ENCODE measurements at places on chromosomes 4 and X.

DNA sequence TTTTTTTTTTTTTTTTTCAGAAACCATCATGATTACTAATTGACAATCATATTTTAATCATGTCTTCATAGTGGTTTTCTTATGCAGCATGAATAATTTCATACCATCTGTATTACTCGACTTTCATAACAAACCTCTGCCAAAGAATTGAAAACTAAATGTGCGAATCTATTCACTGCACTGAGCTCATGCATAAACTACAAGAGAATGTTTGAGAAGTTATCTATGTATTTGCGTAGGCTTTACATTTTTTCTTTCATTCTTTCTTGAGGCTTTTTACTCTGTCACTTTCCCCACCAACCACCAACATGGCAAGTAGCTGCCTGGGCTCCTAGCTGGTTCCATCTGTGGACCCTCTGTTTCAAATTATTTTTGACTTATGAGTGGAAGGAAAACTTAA lies 1761.0 kb downstream of the STIM2 start:
- DNase-seq, result no peak

- DNase-seq, result no peak
These were observed 1191.3 kb upstream of the TENM3 start for GRCh38 chr4:181051931-181052330.

- DNase-seq, result no peak
These were observed 7.2 kb upstream of the MAGIX start for GRCh38 chrX:49155243-49155899.

DNA sequence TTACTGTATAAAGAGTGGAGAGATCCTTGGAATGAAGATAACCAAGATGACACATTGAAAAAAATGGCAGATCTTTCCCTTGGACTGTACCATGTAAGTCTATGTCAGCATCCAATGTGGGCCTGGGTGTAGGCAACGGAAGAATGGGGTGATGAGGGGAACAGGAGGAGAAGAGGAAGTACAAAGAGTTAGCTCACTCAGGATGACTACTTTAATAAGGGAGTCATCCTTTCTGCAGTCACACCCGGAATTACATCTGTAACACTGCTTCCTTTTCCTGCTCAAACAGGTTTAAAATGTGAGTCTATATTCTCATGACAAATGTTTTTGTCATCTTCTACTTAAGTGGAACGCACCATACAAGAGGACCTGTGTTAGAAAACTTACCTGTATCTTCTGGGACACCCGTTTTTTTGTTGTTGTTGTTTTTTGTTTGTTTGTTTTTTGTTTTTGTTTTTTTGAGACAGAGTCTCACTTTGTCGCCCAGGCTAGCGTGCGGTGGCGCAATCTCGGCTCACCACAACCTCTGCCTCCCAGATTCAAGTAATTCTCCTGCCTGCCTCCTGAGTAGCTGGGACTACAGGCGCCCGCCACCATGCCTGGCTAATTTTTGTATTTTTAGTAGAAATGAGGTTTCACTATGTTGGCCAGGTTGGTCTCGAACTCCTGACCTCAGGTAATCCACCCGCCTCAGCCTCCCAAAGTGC lies 18.0 kb downstream of the HPSE start:
- DNase-seq, result no peak

GRCh38 chr4:119738901-119739300 lies 110.3 kb upstream of the PDE5A start:
- no peak for DNase-seq

DNA sequence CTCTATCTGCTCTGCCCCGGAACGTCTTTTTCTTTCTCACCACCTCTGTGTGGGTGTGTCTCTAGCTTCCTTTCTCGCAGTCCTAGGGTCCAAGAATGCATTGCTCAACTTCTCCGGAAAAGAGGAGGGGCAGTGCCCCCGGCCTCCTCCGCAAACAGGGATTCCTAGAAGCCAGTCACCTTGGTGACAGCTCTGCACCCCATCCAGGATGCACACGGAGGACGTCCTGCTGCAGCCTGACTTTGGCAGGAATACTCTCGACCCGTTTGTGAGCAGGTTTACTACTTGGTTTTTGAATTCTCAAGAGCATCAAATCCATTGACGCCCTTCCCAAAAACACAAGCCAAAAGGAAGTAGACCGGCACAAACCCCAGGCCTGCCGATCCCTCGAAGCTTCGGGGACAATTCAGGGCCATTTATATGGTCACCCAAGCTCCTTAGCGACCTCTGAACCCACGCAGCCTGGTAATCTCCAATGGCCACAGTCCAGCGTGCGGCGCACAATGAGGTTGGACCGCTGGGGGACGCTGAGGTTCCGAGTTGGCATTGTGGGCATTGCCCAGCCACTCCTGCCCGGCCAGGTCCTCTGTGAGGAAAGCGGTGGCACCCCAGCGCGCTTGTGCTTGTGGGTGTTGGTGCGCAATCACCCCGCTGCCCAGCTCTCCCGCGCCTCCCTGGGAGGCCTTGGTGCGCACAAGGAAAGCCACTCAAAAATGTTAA lies 9.8 kb downstream of the NKX3-2 start:
- DNase-seq, result no peak

- no peak for DNase-seq
These were observed 165.4 kb upstream of the NDST4 start for GRCh38 chr4:115278830-115279229.

DNA sequence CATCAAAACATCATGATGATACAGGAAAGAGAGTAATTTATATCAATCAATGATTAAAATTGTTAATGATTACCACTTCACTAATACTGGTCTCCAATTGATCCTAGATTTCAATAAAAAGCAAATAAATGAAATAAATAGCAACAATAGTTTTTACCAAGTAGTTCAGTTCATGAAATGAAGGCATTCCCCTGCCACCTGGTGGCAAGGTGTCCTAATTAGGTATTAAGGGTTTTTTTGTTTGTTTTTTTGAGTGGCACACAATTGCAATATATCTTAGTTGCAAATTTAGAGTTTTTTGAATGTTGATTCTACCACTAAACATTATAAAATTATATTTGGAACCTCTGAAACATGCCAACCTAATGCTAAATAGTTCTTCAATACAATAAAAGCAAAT lies 157.4 kb upstream of the PDE5A start:
- DNase-seq, result no peak

DNA sequence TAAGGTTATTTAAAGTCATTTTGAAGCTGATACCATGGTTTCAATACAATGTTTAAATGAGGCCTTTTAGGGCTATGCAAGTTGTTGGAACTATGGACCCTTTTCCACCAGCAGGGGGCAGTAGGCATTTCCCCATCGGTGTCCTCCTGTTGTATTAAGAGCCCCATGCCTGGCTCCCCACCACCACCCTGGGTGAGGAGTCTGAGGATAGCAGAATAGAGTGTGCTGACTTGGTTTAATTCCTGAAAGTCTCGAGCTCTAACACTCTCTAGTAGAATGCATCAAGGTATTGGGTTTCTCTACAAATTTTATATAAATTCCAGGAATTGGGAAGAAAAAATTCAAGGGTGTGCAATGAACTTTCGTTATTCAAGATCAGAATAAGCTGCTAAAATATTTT lies 234.8 kb upstream of the JADE1 start:
- DNase-seq, result peak; percentile 65

DNA sequence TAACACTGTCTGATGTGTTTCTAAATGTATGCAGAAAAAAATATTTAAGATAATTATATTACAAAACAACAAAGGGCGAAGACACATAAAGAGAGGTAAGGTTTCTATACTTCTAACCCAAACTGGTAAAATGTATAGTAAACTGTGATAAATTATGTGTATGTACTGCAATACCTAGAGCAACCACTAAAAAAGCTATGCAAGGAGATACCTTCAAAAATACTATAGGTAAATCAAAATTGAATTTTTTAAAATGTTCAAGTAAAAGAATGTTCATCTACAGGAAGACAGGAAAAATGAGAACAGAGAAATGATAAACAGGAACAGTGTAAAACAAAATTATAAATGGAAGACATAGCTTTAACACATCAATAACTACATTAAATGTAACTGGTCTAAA lies 27.3 kb upstream of the RAI2 start:
- DNase-seq, result no peak

- DNase-seq, result no peak
These were observed 365.1 kb downstream of the MAGEB5 start for GRCh38 chrX:26581091-26581490.

DNA sequence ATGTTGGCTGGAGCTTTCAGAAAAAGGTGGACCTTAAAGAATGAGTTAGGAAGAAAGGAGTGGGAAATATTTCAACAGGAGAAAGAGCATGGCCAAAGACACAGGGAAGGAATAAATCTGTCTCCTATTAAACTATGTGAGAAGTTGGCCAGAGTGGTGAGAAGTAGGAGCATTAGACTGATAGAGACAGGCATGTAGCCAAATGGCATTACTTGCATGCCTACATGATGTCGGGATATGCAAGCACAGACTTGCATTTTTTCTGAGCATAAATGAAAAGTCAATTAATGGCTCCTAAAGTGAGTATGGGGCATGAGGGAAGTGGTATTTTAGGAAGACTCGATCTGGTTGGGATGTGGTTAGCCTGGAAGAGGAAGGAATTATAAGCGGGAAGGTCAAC lies 279.6 kb upstream of the PITX2 start:
- DNase-seq, result no peak

- DNase-seq, result no peak
These were observed 920.9 kb upstream of the PABPC4L start for GRCh38 chr4:135122457-135122856.

- no peak for DNase-seq
These were observed 153.5 kb downstream of the MGST2 start for GRCh38 chr4:139819082-139819481.

DNA sequence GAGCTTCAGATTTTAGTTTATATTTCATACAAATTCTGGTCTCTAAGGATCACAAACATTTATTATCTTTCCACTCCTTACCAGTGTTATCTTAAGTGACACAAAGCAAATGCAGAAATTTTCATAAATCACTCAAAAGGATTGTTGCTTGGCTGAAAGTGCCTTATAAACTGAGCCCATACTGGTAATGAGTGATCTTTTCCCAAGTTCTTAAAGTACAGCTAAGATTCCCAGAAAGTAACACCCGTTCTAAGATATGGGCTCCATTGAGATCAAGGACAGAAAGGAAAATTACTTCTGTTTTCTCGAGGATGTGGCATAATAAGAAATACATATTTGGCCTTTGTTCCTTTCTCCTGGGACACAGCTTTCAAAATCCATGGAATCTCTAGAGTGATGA lies 313.7 kb downstream of the ARHGAP24 start:
- no peak for DNase-seq

DNA sequence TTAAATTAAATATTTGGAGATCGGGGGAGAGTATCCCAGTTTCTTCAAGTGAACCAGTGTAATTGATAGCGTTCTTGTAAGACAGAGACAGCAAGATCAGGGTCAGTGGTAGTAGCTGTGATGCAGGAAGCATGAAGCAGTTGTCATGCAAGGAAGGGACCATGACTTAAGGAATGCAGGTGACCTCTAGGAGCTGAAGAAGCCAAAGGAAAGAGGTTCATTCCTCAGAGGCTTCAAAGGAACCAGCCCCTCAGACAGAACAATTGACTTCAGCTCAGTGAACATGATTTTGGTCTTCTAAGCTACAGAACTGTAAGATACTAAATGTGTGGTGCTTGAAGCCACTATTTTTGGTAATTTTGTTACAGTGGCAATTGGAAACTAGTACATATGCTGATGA lies 51.6 kb downstream of the GLRB start:
- no peak for DNase-seq

DNA sequence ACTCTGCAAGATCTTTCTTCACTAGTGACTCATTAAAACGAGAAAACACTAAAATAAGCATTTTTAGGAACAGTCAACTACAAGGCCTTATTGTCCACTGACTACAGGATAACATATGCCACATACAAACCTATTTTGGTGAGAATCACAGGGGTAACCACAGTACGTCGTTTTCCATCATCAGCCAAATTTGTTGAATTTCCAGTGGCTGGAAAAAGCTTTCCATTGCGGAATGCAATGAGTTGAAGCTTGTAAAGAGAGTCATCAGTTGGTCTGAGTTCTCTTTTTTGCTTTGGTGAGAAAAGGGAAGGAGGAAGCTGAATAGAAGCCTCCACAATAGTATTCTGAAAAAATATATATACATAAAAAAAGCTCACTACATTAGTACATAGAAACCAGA lies 102.4 kb downstream of the ADGRA3 start:
- no peak for DNase-seq

GRCh38 chrX:101442085-101442484 lies 34.1 kb downstream of the HNRNPH2 start:
- DNase-seq, result no peak

DNA sequence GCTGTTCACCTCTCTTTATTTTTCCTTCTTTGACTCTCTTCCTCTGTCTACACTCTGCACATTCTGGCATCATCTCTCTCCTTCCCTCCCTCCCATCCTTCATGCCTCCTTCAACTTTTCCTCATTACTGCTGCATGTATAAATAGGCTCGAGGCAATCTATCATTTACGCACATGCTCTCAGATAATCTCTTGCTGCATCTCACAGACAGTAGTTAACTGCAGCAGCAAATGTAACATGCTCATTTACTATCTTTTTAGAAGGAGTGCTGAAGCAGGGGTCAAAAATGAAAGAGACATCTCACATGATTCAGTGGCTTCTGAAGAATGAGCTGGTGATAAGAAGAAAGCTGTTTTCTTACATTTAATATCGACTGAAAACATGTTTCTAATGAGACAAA lies 127.7 kb downstream of the RASL11B start:
- no peak for DNase-seq

GRCh38 chr4:141248029-141248428 lies 27.3 kb downstream of the ZNF330 start:
- no peak for DNase-seq

DNA sequence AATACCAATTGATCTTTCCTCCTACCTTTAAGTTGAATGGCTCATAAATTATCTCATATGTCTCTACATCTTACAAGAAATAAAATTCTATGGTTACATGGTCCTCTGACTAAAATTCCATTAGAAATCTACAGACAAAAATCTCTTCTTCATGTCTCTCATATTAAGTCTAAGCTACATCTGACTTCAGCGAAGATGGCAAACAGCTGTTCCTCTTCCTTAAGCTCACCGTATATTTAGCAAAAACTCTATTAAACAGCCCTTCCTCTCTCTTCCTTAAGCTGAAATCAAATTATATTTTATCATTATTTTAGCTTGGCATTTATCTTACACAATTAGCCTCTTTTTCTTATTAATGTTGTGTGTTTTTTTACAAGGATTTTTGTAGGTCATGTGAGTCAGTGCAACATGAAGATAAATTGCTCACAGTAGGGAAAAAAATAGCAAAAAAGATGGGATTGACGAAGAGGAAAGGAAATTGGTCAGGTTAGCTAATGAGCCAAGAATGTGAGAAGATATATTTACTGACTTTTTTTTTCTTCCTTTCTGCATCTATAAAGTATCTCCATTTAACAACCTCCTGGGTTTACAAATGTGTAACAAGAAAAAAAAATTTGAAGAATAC lies 2412.8 kb downstream of the ARAP2 start:
- DNase-seq, result no peak

GRCh38 chr4:20288846-20289512 lies 37.3 kb downstream of the SLIT2 start:
- DNase-seq, result no peak

DNA sequence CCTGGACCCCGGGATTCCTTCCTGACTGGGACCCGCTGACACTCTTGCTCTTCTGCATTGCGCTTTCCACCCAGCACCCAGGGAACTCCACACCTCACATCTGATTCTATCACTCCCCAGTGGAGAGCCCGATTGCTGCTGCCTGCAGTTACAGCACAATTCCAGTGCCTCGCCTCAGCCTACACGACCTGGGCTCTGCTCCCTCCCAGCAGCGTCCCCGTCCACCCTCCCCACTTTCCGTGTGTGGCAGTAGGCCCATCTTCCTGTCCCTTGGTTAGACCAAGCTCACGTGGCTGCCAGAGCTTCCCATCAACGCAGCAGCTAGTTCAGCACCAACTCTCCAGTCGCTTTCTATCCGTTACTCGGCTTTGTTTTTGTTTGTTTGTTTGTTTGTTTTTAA lies 66.6 kb upstream of the SORBS2 start:
- no peak for DNase-seq

Measured in GDM1 (cell line).